ENCODE measurements at places on chromosomes 2 and 18.

DNA sequence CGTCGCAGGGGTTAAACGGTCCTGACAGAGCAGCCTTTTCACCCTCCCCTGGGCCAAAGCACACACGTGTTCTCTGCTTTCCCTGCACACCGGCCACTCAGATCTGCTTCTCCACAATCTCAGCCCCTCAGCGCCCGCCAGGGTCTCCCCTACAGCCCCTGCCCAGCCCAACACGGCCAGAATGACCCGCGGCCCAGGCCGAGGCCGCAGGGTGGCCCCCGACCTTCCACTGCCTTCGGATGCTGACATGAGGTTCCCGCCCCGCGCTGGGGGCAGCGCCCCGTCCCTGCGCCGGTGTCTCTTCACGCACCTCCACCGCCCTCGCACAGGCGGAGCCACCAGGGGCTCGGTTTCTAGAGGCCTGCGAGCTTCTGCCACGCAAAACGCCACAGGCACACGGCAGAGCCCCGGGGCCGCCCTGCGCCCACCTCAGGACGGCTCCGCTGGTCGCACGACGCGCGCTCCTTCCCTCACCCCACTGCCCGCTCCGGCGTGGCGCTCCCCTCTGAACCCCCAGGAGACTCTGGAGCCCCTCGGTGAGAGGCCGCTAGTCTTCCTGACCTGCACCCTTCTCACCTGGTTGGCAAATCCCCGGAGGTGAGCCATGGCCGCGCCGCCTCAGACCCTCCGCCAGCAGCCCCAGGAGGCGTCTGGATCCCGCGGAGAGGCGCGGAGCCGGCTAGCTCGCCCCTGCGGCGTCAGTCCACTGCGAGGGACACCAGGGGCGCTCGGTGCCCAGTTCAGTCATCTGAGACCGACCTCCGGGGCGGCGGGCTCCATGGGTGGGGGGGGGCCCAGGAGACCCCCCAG lies 749 bp downstream of the STK25 start:
- peak; percentile 48 for DNase-seq

DNA sequence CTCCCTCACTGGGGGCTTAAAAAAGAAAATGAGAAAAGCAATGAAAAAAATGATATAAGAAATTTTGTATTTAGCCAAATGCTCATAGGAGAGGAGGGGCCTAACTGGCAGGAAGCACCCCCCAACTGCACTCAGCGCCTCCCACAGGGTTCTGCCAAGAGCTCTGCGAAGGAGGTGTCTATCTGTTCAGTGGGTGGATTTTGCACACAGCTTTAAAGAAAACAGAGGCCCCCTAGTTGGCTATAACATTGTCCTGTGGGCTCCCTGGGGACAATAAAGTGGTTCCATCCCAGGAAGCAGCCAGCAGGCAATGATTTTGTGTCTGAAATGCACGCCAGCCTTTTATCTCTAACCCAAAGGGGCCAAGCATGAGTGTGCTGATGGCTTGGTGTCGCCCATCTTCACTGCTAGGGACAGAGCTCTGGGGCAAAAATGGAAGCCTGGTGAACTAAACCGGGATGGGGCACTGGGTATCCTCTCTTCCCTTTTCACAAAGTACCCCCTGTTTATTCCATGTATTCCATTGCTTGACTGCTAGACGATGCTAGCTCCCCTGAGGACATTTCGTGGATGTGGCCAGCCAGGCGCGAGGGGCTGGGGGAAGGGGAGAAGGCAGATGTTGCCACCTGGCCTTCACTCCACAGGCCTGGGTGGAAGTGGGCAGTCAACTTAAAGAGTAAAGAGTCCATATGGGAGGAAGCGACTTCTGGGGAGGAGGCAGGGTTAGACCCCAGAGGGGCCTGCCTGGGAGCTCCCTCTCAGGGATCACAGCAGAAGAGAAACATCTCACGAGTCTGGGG lies 205.7 kb downstream of the CYP26B1 start:
- DNase-seq, result no peak

DNA sequence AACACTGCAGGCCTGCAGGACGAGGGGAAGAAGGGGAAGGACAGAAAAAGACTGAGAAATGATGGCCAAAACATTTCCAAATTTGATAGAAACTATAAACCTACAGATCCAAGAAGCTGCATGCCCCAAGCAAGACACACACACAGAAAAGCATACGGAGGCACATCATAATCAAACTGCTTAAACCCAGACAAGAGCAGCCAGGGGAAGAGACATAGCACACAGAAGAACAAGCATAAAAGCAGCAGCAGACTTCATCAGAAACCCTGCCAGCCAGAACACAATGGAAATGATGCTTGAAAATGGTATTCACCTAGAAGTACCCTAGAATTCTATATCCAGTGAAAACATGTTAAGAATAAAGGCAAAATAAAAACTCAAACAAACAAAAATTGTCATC lies 57.2 kb upstream of the RNU4ATAC start:
- DNase-seq, result no peak

GRCh38 chr18:76941284-76941683 lies 118.9 kb downstream of the ZNF236 start:
- DNase-seq, result no peak

DNA sequence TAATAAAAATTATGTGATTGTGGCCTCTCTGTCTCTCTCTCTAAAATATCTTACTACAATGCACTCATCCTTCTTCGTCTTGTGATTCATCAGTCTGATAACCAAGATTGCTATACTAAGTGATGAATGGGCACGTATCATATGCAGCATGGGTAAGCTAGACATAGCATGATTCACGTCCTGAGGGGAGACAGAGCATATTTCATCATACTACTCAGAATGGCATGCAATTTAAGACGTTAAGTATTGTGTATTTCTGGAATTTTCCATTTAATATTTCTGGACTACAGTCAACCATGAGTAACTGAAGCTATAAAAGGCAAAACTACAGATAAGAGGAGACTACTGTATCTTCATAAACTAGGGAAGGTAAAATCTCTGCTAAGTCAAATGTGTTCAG lies 97.0 kb upstream of the CD226 start:
- DNase-seq, result peak; percentile 82

- no peak for DNase-seq
Measured at GRCh38 chr2:156434461-156435291, 1.5 kb upstream of the GPD2 start.

GRCh38 chr2:86272111-86272510 lies 65.3 kb downstream of the REEP1 start:
- peak; percentile 51 for DNase-seq

DNA sequence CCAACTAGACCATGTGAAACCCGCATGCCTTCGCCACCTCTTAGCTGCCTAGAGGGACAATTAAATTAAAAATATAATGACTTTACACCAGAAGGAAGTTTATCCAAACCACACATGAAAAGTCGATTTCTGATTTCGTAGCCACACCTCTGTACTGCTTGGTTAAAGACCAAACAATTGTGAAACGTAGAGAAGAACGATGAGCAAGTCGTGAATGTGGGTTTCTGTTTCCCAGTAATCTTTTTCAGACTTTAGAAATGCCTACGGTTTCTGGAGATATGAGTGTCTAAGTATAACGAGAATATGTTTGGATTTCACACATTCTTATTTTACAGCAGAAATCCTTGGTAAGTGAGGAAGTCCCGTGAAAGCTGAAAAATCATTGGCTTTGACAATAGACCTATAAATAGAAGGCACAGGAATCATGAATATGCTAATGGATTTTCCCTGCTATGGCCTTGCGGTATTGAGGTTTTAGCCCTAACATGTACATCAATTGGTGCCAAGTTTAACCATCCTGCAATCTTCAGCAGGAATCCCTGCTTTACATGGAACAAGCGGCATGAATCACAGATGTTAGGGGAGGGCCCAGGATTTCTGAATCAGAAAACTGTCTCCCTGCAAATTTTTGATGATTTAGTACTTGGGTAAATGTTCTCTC lies 105.6 kb downstream of the TTC32 start:
- DNase-seq, result no peak

DNA sequence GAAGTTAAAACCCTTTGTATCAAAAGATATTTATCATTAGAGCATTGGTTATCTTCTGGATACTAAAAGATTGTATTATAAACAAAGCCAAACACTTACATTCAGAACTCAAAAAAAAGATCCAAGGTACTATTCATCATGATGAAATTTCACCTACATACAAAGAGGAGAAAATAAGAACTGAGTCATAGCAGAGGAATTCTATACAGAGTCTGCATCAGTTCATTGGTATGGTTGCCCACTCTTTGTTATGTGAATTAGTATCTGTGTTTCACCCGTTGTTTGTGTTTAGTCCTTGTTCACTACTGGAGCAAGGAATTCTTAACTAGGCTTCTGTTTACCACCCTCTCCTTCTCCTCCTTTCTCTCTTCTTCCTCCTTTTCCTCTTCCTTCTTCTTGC lies 157.9 kb downstream of the LNPK start:
- DNase-seq, result no peak

DNA sequence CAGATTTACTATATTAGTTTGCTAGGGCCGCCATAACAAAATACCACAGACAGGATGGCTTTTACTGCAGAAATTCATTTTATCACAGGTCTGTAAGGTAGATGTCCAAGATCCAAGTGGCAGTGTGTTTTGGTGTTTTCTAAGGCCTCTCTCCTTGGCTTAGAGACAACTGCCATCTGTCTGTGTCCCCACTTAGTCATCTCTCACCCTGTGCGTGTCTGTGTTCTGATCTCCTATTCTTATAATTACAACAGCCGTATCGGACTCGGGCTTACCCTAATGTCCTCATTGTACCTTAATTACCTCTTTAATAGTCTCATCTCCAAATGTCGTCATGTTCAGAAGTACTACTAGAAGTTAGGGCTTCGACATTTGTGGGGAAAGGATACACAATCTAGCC lies 362.3 kb upstream of the CDH19 start:
- no peak for DNase-seq

- peak; percentile 12 for DNase-seq
Measured at GRCh38 chr2:238389988-238390589, 36.6 kb upstream of the ASB1 start.

DNA sequence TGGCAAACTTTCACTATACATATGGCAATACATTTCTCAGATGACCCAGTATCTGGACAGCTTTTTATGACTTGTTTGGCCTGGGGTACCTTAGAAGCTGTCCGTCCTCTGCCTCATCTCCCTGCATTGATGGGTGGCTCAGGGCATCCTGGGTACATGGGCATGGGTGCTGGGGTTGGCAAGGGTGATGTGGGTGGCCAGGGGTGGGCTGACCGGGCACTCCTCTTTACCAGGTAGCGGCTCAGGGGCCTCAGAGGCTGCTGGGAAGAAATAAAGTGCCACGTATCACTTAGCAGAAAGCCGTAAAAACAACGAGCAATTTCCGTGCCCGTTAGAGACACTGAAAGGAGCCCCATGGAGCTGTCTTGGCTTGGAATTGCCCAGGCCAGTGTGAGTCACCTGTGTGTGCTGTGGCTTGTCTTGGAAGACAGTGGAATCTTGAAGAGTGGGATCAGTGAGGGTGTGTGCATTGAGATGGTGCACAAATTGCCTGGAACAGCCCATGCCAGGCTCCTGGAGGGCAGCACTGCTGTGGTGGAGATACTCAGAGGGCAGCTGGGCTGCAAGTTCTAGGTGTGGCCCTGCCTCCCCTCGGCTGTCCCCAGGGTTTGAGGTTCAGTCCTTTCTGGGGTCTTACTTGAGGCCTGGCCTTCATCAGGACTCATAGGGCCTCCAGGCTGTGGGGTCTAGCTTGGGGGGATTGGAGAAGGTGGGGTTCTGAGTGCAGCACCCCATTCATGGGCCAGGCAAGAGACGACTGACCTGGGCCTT lies 88.8 kb downstream of the FHOD3 start:
- DNase-seq, result no peak

DNA sequence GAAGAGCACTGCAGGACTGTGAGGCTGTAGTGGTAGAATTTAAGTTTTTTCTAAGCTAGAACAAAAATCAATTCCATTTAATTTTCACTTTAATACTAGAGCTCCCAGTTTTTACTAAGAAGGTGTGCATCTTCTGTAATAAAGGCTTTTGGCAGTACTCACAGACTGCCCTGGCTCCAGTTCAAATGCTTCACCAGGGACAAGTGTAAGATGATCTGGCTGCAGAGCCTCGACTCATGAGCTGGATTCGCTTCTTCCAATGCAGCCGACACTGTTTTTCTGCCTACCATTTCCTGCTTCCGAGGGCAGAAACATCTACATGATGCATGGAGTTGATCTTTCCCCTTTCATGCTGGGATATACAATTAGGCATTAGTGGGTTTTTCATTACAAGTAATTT lies 87.0 kb downstream of the FARSB start:
- DNase-seq, result no peak

GRCh38 chr2:168254158-168254935 lies 7.0 kb upstream of the STK39 start:
- DNase-seq, result no peak

DNA sequence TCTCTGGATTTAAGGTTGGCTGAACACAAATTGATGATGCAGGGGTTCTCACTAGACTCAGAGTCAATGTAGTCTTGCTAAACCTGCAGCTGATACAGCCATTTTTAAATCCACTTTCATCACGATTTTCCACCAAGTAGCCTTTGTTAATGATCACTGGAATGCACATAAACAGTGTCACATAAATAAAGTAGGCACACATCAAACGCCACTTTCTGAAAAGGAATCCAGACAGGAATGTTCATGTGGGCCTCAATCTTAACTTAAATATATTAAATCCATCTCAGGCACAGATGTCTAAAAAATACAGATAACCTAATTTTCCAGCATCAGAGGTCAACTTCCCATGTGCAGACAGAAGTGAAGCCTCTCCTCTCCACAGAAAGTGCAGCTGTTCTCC lies 58.3 kb downstream of the LAMA1 start:
- DNase-seq, result no peak

DNA sequence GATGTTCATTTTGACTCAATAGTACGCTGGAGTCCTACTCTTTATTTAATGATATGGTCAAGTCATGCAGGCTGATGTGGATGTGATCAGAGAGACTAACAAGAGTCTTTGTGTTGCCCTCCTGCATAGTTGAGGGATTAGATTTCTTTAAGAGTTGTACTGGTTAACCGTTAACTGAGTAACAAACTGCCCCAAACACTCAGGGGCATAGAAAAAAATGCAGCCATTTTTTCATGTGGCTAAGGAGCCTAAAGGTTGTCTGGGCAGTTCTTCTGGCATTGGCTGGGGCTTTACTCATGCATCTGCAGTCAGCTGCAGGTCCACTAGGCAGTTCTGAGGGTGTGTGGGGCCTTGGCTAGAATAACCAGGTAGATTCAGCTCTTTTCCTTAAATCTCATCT lies 32.5 kb downstream of the DOCK10 start:
- no peak for DNase-seq

- peak; percentile 84 for DNase-seq
Measured at GRCh38 chr2:144382849-144383248, 137.1 kb downstream of the ZEB2 start.

- DNase-seq, result peak; percentile 68
Measured at GRCh38 chr2:57444752-57445430, 601.7 kb upstream of the VRK2 start.

DNA sequence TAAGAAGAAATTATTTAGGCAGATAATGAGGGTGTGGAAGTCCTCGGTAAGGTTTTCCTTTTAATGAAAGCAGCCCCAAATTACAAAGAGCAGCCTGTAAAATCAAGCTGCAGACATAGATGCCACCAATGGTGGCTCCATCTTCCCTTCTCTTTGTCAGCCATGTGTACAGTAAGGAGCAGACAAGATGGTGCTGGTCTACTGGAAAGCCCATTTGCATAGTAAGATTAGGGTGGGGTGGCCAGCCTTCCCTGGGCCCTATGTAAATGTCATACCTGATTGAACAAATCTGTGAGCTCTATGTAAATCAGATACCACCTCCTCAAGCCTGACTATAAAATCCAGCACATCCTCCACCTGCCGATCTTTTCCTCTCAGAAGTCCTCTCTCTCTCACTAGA lies 154.4 kb upstream of the SERTAD2 start:
- no peak for DNase-seq

- no peak for DNase-seq
Measured at GRCh38 chr2:220670511-220670910, 901.6 kb downstream of the EPHA4 start.

All from inflammatory macrophage treated with lipopolysaccharide for 4 hours (primary cell).